ENCODE measurements at places on chromosomes 7 and 10.

- no peak for DNase-seq
Measured at GRCh38 chr7:95264363-95264891, 59.9 kb downstream of the PON1 start.

GRCh38 chr7:149792220-149792595 is 18.8 kb upstream of the ZNF467 start:
- DNase-seq, result no peak

- no peak for DNase-seq
Measured at GRCh38 chr10:53361936-53362335, 589.4 kb upstream of the MBL2 start.

- DNase-seq, result no peak
Measured at GRCh38 chr7:151936207-151936606, 20.0 kb upstream of the GALNTL5 start.

- no peak for DNase-seq
Measured at GRCh38 chr10:29595146-29595545, 39.6 kb downstream of the SVIL start.

- DNase-seq, result peak; percentile 41
Measured at GRCh38 chr10:100728928-100729861, 16.2 kb upstream of the PAX2 start.

DNA sequence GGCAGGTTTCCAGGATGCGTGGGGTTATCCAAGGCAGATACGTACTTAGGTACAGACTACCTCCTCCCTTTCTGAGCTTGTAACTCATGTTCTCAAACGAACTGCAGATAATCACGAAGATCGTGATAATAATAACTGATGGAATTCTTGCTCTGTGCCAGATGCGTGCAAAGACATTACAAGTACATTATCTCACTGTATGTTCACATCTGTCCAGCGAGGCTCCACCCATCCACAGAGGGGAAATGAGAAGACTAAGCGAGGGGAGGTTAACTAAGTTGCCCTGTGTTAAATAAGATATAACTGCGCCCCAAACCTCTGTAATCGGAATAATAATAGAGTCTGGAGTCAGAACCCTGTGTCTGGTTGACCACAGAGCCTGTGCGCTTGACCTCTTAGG is 1.9 kb downstream of the GALNT17 start:
- DNase-seq, result no peak

GRCh38 chr7:140390034-140390433 is 8.3 kb downstream of the SLC37A3 start:
- peak; percentile 11 for DNase-seq

- DNase-seq, result no peak
Measured at GRCh38 chr7:88401009-88401623, 94.4 kb upstream of the STEAP4 start.

DNA sequence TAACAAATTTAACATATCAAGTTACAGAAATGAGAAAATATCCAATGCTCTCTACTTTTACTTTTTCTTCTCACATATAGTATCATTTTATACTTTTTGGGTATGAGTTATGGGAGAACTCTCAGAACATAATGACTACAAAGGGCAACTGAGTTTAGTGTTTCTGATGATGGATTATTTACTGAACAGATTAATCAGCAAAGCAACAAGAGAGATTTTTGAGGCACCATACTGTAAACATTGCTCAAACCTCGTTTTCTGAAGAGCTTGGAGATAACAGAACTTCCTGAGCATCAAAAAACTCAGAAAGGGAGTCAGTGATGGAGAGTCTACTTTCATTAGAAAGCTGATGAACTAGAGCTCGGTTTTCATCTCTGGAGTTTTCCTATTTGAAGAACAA is 84.8 kb upstream of the GSDME start:
- DNase-seq, result no peak

GRCh38 chr7:139901056-139901795 is 72.2 kb downstream of the TBXAS1 start:
- DNase-seq, result no peak

- DNase-seq, result peak; percentile 72
Measured at GRCh38 chr10:613271-614138, 76.0 kb downstream of the DIP2C start.

DNA sequence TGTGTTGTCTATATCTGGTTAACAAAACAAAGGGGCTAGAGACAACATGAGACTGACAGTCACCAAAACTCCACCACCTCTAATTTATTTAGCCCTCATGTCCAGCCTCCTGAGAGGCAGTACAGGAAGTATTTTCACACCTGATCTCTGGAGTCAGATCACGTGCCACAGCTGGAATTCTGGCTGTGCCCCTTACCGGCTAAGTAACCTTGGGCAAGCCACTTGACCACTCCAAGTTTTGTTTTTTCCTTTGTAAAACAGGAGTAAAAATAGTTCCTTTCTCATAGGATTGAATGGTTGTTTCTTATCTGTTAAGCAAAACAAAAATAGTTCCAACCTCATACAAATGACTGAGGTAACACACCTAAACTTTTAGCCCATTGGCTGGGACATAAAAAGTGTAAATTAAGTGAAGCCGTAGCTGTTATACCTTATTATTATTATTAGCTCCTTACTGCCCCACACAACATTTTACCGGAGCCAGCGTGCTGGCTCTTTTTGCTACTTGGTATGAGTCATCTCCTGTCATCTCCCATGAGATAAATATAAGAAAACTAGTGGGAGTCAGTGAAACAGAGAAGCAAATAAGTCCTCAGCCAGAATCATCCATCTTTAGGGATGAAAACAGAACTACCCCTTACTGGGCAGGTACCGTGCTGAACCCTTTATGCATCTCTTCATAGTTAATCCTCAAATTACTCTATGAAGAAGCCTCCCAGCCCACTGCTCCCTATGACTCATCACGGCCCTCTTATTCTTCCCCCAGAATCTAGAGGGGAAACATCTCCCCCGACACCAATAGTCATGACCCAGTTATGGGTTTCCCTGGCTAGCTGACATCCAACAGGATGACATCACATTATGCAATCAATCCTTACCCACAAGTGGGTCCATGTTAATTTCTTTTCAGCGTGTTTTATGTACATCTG is 44.9 kb downstream of the PPP1R3C start:
- no peak for DNase-seq

DNA sequence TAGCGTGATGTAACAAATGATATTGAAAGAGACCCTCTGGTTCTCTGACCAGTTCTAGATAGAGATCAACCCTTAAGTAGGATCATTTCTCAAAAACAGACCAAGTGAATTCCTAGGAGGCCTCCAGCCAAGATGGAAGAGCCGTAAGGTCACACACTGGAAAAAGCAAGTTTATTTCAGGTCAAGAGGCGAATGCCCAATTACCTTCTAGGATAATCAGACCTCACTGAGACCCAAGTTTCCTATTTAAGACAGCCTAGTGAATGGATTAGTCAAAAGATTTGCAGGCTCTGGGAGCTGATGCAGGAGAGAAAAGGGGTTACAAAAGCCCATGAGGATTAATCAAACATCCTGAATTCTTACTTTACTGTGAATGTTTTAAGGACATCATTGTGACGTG is 486.1 kb upstream of the NRP1 start:
- DNase-seq, result no peak

DNA sequence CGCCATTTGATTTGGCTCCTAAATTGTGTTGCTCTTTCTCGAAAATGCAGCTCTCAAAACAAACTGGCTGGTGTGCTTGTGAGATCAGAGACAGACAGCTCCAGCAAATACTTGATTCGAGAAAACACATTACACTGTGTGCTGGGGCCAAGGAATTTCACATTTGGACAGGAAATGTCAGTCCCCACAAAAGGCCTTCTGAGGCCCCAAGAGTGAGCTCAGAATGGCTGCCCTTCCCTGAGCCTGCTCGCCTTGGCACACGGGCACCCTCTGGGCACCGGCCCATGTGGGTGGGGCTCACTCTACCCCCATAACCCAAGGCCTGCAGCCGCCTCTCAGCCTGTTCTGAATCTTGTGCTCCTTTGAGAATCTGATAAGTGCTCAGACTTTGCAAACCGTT is 13.9 kb upstream of the HSPA12A start:
- peak; percentile 61 for DNase-seq

GRCh38 chr7:127330070-127330469 is 62.4 kb downstream of the ZNF800 start:
- DNase-seq, result no peak

- DNase-seq, result no peak
Measured at GRCh38 chr10:8061274-8062211, 7.1 kb downstream of the GATA3 start.

DNA sequence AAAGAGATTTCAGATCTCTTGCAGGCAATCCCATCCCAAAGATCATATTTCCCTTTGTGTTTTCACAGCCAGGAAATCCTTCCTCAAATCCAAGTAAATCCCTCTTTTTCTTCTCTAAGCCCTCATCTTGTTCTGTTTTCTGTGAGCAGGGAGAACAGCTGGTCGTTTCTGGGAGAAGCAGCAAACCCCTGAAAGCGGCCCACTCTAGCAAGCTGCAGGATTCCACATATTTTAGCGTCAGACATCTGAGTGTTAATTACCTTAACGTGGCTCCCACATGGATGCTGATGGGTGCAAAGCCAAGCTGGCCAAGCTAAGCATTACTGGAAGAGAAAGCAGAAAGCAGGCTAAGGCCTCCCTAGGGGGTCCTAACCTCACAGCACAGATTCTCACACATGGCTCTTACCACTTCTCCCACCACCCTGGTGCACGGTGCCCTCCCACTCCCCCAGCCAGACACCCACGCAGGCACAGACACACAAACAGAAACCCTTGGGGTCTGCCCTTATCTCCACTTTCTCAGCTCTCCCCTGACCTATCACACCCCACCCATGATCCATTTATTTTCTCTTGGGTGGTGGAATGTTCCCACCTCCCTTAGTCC is 551.0 kb upstream of the AUTS2 start:
- DNase-seq, result no peak

- DNase-seq, result no peak
Measured at GRCh38 chr7:91135300-91135699, 128.9 kb upstream of the FZD1 start.

DNA sequence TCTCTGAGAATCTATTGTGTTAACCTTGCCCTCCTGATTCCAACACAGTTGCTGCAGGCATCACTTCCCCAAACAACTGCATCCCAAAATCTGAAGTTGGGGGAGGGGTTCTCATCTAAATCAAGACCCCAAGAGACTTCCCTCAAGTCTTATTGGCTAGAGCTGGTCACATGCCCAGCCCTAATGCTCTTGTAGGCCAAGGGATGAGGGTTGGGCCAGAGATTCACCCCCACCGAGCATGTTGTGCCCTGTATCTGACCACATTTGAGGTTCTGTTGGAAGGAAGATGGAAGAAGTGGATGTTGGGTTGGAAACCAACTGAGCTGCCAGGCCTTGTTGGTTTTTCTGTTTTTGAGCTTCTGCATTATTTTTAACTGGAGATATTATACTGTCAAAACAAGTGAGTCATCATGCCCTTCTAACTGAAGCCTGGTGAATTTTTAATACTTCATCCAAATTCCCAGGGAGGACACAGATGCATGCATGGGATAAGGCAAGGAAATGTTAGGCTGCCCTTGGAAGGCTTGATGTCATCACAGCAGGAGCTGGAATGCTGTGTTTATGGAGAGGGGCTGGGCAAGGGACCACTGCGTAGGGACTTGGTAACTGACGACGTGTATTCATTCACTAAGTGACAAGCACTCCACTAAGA is 68.6 kb upstream of the CACUL1 start:
- DNase-seq, result no peak

GRCh38 chr10:6148908-6149307 is 53.8 kb upstream of the PFKFB3 start:
- no peak for DNase-seq

- DNase-seq, result no peak
Measured at GRCh38 chr7:131501422-131501821, 55.0 kb downstream of the PODXL start.

Measured in upper lobe of right lung (tissue), 1 donor.